ENCODE measurements at places on chromosomes 3 and 15.

DNA sequence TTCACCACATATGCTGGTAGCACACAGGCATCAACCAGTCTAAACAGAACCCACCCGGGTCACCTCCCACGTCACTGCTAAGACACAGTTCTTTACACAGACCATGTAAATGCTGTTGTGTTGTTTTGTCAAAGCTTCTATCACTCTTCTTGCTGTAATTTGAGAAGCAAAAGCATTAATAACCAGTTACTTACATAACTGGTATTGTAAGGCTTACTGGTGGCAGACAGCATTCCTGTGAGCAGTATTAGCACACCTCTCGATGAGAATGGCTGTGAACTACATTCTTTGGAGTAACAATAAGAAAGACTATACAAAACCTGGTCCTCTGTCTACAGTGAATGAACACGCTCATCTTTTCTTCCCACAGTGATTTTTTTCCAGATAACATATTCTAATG, 479.2 kb downstream of the LPP start:
- no peak for DNase-seq

- DNase-seq: no peak
These were observed 338.2 kb upstream of the SLCO3A1 start for GRCh38 chr15:91515188-91515754.

- no peak for DNase-seq
These were observed 17.0 kb downstream of the IREB2 start for GRCh38 chr15:78454992-78455391.

DNA sequence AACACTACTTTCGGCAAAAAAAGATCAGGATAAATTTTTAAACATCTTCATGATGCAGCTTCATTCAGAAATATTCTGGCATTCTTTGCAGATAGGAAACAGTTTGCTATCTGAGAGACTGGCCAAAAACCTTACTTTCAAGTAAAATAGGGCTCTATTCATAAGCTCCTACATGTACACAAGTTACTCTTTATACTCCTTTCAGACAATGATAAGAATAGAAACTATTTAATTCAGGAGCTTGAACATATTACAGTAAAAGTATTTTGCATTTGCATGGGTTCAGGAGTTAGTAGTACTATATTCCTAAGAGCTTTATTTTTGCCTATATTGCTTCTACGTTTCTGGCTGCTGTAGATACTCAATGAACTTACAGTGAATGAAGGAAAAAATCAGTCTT, 70.5 kb downstream of the PLOD2 start:
- no peak for DNase-seq

DNA sequence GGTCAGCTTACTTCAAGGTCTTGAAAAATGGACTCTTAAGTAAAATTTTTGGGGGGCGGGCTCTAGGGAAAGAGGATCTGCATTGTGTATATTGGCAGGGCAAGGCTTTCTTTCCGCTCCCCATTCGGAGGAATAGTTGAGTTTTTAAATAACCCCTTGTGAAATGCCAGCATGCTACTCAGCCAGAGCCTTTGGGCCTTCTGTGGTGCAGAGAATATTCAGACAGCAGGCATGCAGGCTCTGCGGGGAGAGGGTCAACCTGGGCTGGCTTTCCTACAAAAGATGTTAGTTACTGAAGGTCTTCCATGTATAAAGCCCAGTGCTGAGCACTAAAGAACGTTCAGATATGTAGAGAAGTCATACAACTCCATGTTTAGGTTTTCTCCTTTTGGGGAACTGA, 40.6 kb downstream of the ADAMTSL3 start:
- DNase-seq: no peak

DNA sequence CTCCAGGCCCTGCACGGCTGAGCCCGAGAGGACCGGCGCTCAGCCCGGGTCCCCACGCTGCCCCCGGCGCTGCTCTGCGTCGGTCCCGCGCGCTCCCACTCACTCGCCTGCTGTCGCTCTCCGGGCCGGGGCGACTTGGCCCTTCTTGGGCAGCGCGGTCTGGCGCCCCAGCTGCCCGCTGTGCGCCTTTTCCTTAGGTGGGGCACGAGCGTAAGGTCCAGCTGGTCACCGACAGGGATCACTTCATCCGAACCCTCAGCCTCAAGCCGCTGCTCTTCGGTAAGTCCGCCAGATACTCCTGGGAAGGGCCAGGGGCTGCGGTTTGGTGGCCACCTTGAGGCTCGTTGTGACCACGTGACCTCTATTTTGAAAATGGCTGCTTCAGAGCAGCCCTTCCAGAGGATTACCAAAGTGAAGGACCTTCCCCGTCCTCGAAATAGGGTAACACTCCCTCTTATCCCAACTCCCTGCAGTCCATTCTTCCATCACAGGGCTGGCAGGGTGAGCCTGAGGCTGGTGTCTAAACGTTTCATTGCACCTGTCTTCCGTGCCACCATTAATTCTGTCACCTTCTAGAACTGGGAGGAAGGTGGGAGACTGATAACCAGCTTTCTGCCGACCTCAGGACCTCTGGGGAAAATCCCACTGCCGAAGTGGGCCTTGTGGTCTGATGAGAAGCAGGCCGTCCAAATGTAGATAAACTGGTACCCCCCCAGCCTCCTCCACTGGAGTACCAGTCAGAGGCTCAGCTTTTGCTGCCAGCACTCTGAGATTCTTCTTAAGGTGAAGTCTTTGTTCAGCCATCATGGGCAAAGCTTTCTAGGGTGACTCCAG, 812 bp downstream of the P4HTM start:
- no peak for DNase-seq

GRCh38 chr15:60912984-60913697, 316.0 kb downstream of the RORA start:
- DNase-seq: no peak

DNA sequence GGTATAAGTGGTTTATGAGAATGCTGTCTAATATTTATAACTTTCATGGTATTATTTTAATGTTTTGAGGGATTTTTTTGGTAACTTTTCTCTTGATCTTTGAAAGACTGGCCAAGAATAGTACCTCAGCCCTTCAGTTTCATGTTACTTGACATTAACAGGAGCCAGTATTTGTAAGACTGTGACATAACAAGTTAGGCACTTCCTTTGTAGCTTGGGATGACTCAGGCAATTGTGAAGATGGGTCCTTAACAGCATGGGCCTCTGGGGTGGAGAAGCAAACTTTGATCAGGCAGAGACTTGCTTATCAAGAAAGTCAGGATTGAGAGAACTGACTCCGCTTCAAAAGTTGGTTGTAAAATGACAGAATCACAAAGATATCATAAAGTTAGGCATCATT, 9.5 kb downstream of the LRRC49 start:
- no peak for DNase-seq

DNA sequence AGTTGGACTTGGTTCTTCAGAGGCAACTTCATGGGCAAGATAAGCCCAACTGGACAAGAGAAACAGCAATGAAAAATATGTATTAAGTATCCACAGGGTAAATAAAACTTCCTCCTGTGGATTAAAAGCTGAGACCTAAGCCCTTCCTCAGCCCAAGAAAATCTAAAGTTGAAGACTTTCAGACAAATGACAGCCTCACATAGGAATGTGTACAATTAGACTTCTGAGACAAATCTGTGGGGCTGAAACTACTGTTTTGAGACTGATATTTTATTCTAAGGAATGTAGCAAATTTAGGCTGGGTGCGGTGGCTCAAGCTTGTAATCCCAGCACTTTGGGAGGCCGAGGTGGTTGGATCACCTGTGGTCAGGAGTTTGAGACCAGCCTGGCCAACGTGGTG, 74.2 kb upstream of the IL12A start:
- DNase-seq: no peak

- DNase-seq: no peak
These were observed 8.2 kb upstream of the RPP25 start for GRCh38 chr15:74964794-74965193.

DNA sequence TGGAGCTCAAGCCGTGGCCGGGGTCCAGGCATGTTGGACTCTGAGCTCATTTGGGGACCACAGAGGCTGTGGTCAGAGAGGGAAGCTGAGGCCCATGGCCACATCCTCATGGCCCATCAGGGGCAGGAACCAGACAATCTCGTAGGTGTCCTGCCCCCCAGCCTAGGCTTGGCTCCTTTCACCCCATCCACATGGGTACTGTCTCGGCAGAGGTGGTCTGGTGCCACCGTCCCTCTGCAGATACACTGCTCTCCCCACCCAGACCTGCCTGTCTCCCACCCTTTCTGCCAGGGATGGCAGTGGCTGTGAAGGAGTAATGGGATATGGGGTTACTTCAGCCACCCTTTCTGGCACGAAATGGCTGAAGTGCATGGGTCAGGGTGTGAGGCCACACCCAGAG, 7.9 kb downstream of the PRSS50 start:
- DNase-seq: no peak

- no peak for DNase-seq
These were observed 57.7 kb downstream of the MESD start for GRCh38 chr15:80931721-80932512.

DNA sequence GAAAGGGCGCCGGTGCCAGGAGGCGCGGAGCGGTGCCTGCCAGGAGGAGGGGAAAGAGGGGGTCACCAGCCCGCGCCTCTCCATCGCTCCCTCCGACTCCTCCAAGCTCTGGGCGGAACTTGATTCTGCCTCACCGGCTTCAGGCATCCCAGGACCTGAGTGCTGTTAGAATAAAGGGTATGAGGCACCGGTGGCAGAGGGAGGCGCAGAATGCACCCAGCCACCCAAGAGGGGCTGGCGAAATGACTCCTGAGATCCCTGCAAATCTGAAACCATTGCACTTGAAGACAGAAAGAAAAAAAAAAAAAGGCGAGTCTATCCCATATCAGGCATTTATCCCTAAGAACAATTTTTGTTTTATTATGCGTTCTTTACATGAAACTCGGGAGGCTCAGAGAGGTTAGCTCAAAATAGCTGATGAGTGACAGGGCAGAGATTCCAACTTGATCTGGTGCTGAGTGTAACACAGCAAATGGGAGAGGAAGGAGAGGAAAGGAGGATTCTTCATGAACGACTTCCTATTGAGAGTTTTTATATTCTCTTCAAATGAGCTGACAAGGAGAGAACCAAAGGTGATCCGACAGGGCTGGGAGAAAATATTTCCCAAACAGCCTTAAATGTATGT, 157.0 kb upstream of the FRMD4B start:
- no peak for DNase-seq

DNA sequence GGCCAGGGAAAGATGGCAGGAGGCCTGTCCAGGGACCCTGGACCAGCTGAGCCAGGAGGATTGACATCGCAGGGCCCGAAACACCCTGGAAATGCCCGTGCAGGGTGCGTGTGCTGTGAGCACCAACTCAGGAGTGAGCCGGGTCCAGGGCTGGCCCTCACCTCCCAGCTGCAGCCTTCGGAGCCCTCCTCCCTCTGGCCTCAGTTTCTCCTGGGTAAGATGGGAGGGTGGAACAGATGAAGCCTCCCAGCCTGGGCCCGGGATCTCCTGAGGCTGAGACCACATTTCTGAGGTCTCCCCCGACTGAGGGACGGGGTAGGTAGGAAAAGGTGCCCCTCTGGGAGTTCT, 5.3 kb upstream of the CALML4 start:
- DNase-seq: no peak

- DNase-seq: no peak
These were observed 25.6 kb upstream of the ALDH1L1 start for GRCh38 chr3:126205717-126206655.

GRCh38 chr3:105834768-105835167, 34.0 kb downstream of the CBLB start:
- no peak for DNase-seq

DNA sequence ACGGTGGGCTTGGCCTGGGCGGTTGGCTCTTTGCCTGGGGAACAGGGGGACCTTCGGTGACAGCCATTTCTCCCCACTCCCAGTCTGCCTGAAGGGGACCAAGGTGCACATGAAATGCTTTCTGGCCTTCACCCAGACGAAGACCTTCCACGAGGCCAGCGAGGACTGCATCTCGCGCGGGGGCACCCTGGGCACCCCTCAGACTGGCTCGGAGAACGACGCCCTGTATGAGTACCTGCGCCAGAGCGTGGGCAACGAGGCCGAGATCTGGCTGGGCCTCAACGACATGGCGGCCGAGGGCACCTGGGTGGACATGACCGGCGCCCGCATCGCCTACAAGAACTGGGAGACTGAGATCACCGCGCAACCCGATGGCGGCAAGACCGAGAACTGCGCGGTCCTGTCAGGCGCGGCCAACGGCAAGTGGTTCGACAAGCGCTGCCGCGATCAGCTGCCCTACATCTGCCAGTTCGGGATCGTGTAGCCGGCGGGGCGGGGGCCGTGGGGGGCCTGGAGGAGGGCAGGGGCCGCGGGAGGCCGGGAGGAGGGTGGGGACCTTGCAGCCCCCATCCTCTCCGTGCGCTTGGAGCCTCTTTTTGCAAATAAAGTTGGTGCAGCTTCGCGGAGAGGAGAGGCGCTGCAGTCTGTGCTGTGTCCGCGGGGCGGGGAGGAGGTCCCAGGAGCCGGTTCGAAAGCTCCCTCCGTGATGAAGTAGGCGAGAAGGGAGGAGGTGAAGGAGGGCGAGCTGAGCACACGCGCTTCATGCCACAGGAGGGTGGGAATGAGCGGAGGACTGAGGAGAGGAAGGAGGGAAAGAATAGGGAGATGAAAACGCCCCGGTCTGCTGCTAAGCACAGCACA, 9.6 kb downstream of the CLEC3B start:
- DNase-seq: no peak

DNA sequence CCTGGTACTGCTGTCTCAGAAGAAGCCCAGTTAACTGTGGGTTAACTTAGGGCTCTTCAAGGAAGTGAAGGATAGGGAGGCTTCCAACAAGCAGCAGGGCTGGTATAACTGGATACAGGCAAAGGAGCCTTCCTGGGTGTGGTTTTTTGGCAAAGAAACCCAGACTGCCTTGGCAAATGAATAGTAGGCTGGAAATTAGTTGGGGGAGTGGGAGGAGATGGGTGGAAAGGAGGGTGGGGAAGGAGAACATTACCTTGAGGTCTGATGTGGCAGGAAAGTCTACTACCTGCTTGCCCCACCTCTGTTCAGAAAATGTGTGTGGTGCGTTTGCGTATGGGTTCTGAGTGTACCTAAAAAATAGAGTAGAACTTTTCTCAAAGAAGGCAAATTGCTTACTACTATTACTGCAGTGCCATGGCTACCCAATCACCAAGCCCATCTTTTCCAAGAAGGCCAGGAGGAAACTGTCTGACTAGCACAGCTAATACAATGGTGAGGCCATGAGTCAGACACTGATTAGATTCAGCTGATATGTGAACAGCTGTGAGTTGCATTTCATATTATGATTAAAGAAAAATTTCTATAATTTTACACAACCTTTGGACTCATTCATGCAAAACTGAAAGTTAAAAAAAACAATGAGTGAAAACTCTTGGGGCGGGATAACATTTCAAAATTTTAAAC, 55.2 kb downstream of the SPTSSB start:
- no peak for DNase-seq

GRCh38 chr3:72797773-72798543, 50.3 kb downstream of the SHQ1 start:
- no peak for DNase-seq
